Stimulated activated CD8-positive, alpha-beta memory T cell treated with anti-CD3 and anti-CD28 coated beads, Interleukin-4, amount 100 ng/mL, for 48 hours (primary cell): ENCODE measurements at places on chromosomes 1 and 21.

DNA sequence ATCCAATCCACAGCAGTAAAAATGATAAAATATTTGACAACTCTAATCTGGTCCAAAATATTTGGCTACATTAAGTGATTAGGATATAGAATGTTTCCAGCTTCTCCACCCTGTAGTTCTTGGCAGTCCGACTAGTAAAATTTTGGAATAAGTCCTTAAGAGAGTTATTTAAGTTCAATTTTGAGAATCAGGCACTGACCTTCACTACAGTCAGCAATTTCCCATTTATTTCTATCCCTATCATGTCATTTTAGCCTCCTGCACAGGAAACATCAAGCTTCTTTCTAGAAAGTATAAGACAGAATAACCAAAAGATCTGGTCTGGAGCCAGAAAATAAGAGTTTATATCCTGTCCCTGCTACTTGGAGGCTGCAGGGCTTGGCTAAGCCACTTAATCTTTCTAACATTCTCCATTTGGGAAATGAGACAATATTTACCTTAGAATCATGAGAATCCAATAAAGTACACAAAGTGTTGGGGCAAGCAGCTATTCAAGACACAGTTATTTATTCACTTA lies 162.2 kb downstream of the DPYD start:
- DNase-seq = no peak

GRCh38 chr21:31198575-31198974 lies 145.5 kb downstream of the TIAM1 start:
- no peak for DNase-seq

DNA sequence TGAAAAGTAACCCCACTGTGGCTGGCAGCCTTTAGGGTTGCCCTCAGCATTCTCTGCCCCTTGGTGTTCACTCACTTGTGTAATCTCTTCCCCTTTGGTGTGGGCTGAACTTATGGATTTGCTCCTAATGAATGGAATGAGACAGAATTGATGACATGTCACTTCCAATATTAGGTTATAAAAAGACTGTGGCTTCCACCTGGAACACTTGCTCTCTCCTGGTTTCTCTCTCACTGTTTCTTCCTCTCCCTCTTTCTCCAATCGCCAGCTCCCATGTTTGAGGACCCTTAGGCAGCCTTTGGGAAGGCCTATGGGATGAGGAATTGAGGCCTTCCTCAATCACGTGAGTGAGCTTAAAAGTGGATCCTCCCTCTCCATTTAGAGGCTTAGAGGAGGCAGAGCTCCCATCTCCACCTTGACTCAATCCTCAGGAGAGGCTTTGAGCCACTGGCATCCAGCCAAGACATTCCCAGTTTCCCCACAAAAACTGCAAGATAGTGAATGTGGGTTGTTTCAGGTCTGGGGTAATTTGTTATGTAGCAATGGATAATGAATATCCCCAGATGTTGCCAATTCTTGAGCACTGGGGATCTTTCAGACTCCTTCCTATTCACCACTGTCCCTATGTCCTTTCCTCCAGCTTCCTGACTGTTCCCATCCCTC lies 95.5 kb upstream of the CD34 start:
- no peak for DNase-seq

DNA sequence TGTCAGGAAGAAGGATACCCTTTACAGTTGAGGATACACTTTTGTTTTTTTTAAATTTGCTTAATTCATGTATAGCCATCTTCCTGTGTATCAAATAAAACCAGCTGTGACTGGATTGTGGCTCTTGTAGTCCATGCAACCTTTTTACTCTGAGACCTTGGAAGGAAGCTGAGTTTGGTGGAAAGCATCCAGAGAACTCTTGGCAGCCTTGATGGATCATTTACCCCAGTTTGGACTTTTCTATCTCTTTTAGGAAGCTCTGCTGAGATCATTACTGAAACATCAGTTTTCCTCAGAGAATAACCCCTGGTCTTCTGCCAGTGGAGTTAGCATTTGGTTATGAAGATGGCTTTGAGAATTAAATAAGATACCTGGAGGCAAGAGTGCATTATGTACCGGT lies 21.2 kb upstream of the APOBEC4 start:
- no peak for DNase-seq

DNA sequence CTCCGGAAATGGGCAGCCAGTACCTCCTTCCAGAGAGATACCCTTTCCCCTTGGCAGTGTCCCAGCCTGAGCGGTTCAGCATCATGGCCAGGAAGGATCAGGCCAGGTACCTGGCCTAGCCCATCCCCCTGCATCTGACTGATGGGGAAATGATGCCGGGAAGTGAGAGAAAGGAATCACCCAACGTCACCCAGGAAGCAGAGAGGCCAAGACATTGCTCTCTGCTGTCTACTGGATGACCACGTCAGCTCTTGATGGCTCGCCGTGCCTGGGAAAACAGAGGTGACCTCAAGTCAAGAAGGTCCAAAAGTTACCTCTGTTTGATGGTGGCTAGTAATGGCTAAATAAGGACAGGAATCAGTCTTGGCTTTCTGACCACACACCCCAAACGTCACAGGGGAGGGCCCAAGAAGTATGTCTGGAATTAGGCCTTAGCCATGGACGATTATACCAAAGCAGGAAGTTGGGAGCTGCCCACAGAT lies 79.0 kb downstream of the MRPL37 start:
- no peak for DNase-seq

GRCh38 chr1:204261746-204262505 lies 48.1 kb upstream of the GOLT1A start:
- DNase-seq = no peak

GRCh38 chr1:33180226-33180910 lies 1.5 kb downstream of the TRIM62 start:
- peak; percentile 85 for DNase-seq

DNA sequence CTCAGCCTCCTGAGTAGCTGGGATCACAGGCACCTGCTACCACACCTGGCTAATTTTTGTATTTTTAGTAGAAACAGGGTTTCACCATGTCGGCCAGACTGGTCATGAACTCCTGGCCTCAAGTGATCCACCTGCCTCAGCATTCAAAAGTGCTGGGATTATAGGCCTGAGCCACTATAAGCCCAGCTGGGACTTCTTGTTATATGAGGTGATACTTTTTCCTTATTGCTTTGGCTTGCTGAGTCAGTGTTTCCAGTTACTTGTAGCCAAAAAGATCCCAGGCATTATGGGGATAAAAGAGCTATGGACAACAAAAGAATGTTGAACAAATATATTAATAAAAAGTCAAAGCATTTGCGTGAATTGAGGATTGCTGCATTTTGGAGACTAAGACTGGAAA lies 69.9 kb upstream of the LPGAT1 start:
- DNase-seq = no peak

DNA sequence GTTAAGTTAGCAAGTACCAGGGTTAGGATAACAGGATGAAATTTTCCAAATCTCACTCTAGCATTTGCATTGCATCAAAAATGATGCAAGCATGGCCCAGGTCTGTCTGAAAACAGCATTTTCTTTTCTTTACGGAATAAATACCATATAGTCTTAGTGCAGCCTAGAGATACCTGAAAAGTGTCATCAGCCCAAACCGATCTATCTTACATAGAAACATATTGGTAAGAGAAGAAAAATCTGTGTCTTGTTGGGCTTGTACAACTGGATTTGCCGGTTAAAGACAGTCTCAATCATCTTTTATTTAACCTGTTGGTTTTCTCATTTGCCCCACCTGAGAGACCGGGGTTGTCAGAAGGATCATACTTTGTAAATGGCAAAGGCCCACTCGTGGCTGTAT lies 15.8 kb downstream of the ACP6 start:
- DNase-seq = no peak

GRCh38 chr1:24875257-24875656 lies 54.8 kb downstream of the RUNX3 start:
- DNase-seq = peak; percentile 12

DNA sequence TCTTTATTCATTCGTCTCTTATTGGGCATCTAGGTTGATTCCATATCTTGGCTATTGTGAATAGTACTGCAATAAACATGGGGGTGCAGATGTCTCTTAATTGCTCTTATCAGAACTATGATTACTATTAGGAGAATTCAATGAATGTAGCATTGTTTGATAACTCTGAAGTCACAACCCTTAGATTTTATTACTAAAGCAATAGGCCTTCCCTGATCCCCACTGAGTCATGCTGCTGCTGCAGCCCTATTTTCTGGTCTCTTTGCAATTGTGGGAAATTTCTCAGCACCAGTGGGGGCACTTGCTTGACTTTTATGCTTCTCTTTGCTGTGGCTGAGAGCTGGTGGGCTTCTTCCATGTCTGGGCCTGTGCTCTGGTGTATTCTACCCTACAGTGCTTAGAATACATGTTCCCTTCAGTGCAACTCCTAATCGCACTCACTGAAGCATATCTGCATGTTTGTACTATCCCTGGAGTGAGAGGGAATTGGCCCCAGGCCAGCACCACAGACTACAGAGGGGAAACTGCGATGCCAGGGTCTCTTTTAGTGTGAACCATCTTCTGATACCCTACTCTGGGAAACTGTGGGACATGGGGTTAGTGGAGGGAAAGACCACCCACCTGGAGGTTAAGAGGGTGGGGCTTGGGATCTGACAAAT lies 52.2 kb upstream of the ROR1 start:
- DNase-seq = no peak

DNA sequence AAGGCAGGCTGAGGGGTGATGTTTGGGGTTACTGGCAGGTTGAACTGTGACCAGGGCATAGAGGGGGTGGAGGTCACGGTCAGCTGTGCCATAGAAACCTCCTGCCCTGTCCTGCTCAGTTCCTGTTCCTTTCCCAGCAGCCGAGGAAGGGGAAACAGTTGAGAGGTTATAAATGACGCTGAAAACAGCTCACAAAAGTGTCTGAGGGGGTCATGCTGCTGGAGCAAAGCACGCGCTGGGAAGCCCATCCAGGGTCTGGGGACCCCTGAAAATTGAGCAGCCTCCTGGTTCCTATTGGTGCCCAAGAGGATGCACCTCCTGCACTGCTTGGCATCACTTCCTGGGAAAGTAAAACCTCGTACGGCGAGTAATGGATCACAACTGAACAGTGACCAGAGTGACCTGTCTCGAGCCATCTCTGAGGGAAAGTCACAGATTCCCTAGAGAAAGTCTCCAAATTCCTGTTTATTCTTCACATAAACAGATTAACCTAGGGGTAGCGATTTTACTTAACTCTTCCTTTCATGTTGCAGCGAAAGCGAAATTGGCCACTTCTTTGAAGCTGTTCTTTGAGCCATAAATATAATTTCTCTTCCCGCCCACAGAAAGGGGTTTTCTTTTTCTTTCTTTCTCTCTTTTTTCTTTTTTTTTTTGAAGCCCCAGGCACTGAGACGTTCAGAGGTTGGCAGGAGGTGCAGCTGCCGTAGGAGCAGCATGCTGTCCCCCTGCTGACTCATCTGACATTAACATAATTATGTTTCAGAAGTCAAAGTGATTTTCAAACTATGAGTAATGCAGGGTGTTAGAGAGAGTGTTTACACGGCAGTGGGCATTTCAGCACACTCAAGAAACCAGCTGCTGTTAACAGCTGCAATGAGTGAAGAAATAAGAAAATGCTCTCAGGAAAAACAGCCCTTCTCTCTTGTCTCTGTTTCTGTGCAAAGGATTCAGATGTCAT lies 41.8 kb upstream of the ATF3 start:
- DNase-seq = peak; percentile 72

DNA sequence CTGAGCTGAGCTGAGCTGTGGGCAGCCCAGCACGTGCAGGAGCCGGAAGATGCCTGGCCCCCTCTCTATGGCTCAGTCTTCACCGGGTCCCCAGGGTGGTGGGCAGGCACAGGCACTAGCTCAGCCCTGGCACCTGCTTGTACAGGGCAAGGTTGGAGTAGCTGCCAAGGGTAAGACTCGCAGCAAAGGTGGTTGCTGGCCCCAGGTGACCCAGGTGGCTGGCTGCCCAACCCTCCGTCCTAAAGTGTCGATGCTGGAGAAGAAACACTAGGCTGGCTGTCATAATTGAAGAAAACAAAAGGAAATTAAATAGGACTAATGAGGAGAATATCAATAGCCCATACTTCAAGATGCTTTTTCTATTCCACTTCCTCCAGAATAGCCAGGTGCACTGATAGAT lies 77.1 kb upstream of the ACTL8 start:
- no peak for DNase-seq

DNA sequence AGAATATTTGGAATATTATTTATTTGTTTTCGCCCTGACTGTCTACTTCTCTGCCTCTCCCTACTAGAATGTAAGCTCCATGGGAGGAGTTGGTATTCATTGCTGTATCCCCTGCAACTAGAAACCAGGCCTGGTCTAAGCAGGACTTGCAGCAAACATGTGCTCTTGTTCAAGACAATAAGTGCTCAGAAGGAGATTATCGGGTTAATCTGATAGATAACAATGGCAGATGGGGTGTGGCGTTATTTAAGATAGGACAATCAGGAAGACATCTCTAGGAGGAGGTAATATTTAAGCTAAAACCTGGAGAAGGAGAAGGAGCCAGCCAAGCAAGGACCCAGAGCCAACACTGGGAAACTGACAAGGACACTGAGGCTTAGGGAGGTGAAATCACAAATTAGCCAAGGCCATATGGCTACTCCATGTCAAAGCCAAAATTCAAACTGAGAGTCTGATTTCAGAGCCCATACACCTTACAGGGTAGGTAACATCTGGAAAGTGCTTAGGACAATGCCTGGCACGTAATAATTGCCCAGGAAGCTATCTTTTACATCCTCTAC lies 41.5 kb downstream of the STYXL2 start:
- DNase-seq = no peak

- peak; percentile 34 for DNase-seq
Observed at GRCh38 chr1:234188454-234188792, 184.8 kb upstream of the COA6 start.

DNA sequence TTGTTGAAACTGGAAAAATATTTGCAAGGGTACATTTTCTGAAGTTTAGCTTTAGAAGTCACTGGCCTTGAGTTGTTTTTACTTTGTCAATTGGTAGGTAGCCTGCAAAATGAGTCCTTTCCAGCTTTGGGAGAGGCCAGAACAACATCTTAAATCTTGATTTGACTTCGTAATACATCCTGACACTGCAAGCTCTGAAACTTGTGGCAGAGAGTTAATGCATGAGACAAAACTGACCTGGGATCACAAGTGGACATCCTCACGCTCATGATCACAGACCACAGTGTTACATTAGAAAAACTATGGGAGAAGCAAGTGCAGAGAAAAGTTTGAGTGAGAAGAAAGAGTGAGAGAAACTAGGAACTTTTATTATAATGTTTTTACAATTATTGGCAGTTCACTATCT lies 550.9 kb downstream of the USP25 start:
- DNase-seq = no peak

GRCh38 chr1:104182251-104182650 lies 432.6 kb downstream of the AMY1C start:
- DNase-seq = no peak

DNA sequence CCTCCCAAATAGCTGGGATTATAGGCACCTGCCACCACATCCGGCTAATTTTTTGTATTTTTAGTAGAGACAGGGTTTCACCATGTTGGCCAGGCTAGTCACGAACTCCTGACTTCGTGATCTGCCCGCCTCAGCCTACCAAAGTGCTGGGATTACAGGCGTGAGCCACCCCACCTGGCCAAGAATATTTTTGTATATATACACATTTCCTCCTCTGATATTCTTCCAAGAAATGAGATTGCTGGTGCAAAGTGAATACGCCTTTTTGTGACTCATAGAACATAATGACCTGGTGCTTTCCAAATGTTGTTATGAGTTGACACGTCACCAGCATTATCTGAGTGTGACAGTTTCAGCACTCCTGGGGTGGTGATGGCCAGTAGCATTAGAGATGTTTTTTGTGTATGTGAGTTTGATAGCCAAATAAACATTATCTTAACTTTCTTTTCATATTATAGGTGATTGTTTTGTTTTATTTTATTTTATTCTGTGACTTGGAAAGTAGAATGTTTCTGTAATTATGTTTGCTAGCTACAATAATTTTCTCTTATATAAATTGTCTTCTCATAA lies 54.9 kb downstream of the KCNK1 start:
- DNase-seq = no peak

GRCh38 chr1:233654658-233655280 lies 40.9 kb downstream of the KCNK1 start:
- no peak for DNase-seq
